ENCODE measurements at places on chromosomes 12 and 14.

GRCh38 chr12:127781336-127781735 lies 485.6 kb upstream of the TMEM132C start:
- no peak for DNase-seq

DNA sequence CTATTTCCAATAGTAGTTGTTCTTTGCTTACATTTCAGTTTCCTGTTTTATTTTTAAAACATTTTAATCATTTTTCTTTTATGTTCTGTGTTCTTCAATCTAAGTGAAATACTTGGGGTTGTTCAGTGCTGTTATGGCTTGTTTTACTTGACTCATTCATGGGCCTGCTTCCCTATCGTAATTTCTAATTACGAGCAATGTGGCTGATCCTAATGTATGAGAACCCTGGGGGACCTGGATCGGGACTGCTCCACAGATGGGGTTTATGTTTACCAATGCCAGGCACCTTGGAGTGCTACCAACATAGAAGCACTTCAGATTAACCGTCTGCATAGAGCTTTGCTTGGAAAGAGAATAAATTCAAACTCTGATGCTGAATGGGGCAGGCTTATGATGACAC lies 29.8 kb downstream of the TECPR2 start:
- DNase-seq: no peak

- DNase-seq: no peak
Observed at GRCh38 chr12:60724475-60724874, 1128.6 kb downstream of the SLC16A7 start.

GRCh38 chr14:101500061-101500460 lies 61.2 kb upstream of the DIO3 start:
- DNase-seq: no peak

- no peak for DNase-seq
Observed at GRCh38 chr14:34426313-34427295, 35.4 kb downstream of the SPTSSA start.

- DNase-seq: no peak
Observed at GRCh38 chr14:90416720-90417119, 19.9 kb downstream of the CALM1 start.

GRCh38 chr14:77991128-77991772 lies 178.9 kb upstream of the NRXN3 start:
- DNase-seq: no peak

- peak; percentile 90 for DNase-seq
Observed at GRCh38 chr14:90815822-90816662, at the start of gene TTC7B. TSS of gene TTC7B (minus strand) at chr14:90816430. CDS start at chr14:90816295, 135 bp downstream.

DNA sequence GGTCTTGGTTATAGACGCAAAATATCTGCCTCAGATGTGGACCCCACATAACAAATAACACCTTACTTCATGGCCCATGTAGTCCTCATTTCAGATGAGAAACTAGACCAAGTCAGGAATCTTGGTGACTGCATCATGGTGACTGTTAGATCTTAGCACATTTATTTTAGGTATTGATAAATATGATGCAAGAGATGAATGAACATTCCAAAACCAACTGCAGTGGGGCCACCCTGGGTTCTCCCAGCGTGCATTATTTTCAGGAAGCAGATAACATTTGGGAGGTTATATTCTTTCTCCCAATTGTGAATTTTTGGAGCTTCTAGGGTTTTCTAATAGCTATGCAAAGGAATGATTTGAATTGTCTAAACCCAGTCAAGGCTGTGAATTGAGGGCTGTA lies 55.2 kb upstream of the PTGR2 start:
- no peak for DNase-seq

DNA sequence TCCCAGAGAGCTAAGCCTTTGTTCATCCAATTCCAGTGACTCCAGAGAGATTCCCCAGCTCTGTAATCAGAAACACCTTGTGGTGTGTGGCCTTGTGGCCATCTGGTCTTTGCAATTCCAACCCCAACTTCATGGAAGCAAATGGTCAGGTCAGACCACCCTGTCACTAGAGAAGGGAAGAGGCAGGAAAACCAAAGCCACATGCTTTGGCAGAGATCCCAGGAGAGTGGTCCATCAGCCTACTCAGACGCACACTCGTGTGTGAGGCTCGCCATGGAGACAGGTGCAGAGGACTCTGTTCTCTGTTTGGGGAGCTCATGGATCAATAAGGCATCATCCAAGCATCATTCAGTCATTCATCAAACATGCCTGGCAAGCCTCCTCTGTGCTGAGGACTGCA lies 46.2 kb upstream of the TUNAR start:
- no peak for DNase-seq

DNA sequence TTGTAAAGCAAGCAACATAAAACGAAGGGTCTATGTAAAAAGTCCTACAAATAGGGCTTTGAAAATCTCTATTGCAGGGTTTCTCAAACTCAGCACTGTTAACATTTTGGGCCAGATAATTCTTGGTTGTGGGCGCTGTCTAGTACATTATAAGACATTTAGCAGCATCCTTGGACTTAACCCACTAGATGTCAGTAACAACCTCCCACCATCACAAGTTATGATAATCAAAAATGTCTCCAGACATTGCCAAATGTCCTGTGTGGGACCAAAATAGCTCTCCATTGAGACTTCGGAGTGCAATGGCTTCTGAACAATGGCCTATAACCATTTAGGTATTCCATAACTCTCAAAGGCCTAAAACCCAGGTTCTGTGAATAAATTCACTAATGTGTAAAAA lies 22.9 kb upstream of the DHRS7 start:
- no peak for DNase-seq

DNA sequence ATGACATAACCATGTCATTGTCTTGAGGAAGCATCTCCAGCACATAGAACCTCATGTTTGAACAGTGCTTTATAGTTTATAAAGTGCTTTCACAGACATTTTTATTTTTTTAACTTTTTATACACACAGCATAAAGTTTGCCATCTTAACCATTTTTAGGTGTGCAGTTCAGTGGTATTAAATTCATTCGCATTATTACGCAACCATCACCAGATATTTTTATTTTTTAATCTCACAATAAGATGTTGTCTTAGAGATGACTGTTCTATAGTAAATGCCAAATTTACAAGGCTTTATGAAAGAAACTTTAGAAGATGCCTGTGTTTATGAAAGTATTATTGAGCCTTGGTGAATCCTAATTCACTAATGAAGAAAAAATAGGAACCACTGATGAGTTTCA lies 19.9 kb downstream of the CYP46A1 start:
- no peak for DNase-seq

- no peak for DNase-seq
Observed at GRCh38 chr12:108630481-108631207, 3.0 kb downstream of the SELPLG start.

- DNase-seq: no peak
Observed at GRCh38 chr14:61553730-61554641, 141.3 kb upstream of the HIF1A start.

Data from GM13976 (cell line).